Stimulated activated CD8-positive, alpha-beta memory T cell treated with anti-CD3 and anti-CD28 coated beads, Interleukin-7, amount 100 ng/mL, for 24 hours (primary cell): ENCODE measurements at places on chromosomes 1 and 21.

DNA sequence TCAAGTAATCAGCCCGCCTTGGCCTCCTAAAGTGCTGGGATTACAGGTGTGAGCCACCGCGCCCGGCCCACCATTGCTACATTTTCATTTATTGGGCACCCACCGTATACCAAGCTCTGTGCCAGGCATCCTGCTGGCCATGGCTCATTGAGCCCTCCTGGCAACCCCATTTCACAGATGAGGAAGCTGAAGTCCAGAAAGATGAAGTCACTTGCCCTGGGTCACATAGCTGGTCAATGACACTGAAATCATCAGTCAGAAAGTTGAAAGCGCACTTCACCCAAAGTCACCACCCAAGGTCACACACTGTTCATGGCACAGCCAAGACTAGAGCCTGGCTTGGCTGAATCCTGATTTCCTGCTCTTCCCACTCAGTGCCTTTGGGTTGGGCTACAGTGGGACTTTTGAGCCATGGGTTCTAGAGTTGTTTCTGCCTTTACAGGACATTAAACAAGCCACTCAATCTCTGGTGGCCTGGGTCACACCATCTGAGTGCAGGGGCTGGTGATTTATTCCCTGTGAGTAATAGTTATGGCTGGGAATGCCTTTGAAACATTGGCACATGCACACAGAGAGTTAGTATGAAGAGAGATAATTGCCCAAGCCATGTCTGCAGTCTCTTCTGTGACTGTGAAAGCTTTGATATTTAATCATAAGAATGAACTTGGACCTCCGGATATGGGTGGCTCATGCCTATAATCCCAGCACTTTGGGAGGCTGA is 16.0 kb upstream of the ARHGEF10L start:
- DNase-seq = no peak

GRCh38 chr1:225999912-226000337 is 782 bp upstream of the SDE2 start:
- no peak for DNase-seq

- no peak for DNase-seq
Observed at GRCh38 chr1:22791831-22792347, 81.2 kb downstream of the EPHB2 start.

- DNase-seq = peak; percentile 66
Observed at GRCh38 chr1:8848663-8849386, 29.7 kb downstream of the ENO1 start.

DNA sequence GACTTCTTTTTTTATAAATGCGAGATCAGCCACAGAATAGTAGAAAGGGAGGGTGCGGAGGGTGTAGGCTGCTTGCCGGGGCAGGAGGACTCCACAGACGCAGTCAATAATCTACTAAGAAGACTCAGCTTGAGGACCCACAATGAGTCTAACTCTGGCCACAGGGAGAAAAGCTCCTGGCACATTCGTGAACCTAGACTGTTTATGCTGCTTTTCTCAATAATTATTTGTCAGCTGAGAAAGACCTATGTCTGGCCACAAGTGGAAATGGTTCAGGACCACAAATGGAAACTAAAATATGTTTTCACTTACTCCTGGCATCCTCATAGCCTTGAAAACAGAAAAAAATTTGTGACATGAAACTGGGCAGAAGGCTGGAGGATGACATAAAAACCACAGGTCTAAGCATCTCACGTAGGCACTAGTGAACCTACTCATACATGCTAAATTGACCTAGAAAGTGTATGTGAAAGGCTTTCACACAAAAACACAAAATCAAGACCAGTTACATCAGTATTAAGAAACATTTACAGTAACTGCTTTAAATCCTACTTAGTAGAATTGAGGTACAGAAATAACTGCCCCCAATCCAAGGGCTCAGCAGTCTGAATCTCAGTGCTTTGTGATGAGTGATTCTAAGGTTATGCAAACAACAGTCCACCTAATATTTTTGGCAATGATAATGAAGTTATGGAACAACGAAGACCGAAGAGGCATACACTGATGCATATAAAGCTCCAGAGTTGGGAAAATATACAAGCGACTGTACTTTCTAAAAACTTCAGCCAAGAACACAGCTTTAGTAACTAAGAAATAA is 159.5 kb downstream of the SLC45A1 start:
- no peak for DNase-seq

- no peak for DNase-seq
Observed at GRCh38 chr1:115144176-115144575, 54.9 kb upstream of the TSPAN2 start.

DNA sequence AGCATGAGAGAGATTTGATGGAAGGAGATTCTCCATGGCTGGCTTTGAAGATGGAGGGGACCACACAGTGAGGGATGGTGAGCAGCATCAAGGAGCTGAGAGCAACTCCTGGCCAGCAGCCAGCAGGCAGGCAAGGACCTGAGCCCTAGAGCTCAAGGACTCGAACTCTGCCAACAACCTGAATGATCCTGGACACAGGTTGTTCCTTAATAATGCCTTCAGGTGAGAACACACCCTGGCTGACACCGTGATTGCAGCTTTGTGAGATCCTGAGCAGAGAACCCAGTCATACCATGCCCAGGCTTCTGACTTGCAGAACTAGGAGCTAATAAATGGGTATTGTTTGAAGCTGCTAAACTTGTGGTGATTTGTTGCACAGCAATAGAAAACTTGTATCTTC is 183.1 kb downstream of the LMX1A start:
- DNase-seq = no peak

DNA sequence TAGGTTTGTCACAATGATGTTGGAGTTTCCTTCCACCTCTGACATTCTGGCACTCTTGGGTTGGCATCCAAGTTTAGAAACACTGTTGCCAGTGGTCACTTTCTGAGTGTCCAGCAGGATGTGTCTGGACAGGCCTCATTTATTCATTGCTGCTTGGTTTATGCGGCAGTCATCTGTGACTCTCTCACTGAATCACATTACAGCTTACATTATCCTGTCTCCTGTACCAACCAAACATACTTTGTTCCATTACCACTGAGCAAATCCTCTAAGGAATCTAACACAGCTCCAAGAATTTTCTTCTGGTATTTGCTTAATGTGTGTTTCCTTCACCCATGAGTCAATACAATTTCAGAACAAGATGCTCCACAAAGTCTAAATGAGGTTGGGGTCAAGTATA is 19.9 kb downstream of the SGIP1 start:
- DNase-seq = no peak

GRCh38 chr21:15826908-15827601 is 97.3 kb downstream of the USP25 start:
- no peak for DNase-seq

- no peak for DNase-seq
Observed at GRCh38 chr1:9822897-9823692, 670 bp downstream of the CLSTN1 start.
